Transverse colon (tissue), 4 donors: ENCODE measurements at places on chromosomes 7 and 10.

GRCh38 chr10:10540398-10540797 is 477.3 kb upstream of the CELF2 start:
- no peak for DNase-seq

DNA sequence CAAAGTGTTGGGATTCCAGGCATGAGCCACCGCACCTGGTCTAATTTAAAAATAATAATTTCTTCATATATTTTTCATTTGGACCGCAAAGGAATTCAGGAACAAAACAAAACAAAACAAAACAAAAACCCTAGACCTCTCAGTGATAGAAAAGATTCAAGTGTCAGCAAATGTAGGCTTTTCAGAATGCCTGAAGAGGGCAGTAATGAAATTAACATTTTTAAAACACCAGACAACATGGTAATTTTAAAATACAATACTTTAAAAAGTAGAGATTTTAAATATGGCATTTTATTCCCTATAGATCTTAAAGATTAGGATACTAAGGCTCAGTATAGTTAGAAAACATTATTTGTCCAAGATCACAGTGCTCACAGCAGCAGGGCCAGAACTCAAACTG is 36.6 kb downstream of the DNMBP start:
- DNase-seq, result no peak

GRCh38 chr7:28166982-28167715 is 13.4 kb downstream of the JAZF1 start:
- no peak for DNase-seq

GRCh38 chr7:132571970-132572369 is 4.3 kb downstream of the PLXNA4 start:
- no peak for DNase-seq

DNA sequence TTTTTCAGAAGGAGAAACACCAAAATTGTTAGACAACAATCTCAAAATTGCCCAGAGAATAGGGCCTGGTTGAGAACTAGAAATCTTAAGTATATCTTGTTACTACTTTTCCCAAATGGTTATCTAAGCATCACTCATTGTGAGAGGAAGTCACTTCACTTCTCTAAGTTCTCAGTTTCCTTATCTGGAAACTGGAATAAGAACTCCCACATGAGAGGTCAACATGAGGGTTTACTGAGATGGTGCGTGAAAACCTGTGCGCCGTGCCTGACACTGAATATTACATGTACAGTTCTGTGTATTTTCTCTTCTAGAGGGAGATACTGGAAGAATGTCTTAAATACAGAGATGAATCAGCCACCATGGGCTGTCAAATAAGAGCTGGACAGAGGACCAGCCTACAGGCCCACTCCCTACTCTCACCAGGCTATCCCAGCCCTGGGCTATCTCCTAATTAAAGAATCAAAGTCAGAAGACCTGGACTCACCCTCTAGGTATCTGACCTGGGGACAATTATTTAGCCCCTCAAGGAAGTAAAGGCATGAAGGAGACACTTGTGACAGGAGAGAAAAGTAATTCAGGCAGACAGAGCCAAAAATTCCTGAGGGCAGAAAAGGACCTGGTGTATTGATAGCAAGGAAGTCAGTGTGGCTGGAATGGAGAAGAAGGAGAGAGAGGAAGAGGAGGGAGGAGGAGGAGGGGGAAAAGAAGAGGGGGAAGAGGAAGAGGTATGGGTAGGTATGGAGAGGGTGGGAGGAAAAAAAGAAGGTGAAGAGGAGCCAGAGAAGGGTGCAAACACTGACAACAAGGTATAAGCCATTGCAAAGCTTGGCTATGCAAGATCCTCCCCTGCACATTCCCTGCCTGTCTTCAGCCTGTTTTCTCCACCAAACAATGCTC is 44.9 kb downstream of the CCDC71L start:
- no peak for DNase-seq

DNA sequence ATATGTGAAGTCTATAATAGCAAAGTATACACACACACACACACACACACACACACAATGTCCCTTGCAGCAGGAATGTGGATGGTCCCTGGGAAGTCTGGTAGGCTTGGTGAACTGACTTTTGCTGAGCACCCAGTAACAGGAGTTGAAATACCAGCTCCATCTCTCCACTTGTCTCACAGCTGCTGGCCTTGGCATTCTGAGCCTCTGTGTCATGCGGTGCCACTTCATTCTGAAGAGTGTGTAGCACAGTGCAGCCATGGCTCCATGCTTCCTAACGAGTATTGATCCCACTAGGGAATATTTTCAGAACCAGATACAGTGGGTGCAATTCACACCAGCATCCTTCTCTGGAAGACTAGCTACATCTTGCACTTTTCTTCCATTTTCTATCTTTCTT is 192.4 kb downstream of the ADARB2 start:
- DNase-seq, result no peak

DNA sequence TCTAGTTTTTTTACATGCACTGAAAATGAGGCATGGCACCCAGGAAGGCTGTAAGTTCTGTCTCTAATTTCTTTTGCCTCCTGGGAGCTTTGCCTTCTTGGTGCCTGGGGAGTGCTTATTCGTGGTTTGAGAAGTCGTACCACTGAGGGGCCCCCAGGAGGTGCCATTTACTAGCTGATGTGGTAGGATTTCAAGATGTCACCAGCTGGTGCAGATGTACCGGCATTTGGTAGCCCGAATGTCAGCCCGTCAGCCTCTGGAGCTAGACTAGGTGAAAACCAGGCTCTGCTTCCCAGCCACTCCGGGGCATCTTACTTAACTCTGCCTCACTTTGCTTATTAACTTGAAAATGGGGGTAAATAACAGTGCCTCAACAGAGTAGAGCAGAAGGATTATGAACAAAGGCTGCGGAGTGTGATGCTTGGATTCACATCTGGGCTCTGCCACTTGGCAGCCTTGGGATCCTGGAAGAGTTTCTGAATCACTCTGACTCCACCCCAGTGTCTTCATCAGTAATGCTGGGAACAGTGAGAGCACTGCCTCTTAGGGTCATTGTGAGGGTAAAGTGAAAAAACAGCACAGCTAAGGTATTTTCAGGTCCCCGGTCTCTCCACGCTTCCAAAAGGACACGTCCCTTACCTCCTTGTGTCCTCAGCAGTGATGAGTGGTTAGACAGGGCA is 31.4 kb upstream of the BTBD16 start:
- no peak for DNase-seq

DNA sequence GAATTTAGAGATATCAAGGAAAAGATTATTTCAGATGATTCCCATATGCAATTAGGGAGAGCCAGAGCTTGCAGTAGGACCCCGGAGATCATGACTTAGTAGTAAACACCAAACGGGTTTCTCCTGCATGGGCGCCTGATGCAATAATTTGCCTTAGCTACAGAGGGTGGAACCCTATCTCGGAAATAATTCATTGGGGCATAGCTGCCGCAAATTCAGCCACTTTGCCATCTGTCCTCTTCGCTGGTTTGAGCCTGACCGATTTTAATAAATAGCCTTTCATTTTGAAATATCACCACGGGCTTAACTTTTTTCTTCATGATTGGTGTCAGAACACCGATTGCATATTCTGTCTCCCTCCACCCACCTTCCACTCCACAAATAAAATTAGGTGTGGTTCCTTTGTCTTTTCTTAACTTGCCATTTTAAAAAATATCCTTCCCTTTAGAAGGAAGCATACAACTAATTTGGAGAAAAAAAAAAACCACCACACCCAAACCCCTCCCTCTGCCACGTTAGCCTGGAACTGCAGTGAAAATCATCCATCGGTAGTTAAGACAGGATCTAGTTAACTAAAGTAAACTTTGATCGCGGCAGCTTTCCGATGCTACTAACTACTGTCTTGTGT is 1.4 kb downstream of the GARS1 start:
- no peak for DNase-seq

DNA sequence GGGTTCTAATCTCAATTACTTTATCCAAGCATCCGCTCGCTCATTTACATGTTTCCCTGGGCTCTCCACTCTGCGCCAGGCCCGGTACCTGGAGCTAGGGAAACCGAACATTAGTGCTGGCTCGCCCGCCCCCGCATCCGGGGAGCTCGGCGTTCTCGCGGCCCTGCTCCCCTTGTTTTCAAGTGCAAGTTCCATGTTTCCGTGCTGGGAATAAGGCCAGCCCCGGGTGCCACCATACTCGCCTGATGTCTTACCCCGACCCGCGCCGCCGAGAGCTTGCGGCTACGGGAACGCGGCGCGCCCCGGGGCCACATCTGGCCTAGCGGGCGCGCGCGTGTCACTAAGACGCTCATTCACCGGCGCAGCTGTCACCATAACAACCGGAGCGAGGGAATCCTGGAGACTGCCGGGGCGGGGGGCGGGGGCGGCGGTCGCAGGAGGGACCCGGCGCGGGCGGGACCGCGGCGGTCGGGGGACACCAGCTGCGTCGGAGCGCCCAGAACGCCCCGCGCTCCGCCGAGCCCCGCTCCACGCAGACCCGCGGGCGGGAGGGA is at the start of gene NEURL1:
NEURL1 (plus strand) TSS at position 344 of the 554 bp plus-strand sequence. CDS start 683 bp downstream, outside the sequence.
- no peak for DNase-seq

GRCh38 chr10:60916025-60916424 is 28.0 kb downstream of the RHOBTB1 start:
- DNase-seq, result no peak

DNA sequence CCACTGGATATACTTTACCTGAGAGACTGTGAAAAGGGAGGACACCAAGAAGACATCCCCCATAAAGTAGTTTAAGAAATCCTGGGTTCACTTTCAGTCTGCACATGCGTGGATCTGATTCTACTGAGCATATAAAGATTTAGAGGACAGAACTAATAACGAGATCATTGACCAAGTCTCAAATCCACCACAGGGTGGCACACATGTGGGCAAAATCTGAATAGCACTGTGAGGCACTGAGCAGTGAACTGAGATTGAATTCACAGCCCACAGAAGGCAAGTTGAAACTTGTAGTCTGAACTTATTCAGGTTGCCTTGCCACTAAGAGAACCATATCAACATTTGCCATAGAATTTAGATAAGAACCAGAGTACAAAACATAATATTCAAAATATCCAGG is 818.6 kb downstream of the GRID1 start:
- DNase-seq, result peak; percentile 32

DNA sequence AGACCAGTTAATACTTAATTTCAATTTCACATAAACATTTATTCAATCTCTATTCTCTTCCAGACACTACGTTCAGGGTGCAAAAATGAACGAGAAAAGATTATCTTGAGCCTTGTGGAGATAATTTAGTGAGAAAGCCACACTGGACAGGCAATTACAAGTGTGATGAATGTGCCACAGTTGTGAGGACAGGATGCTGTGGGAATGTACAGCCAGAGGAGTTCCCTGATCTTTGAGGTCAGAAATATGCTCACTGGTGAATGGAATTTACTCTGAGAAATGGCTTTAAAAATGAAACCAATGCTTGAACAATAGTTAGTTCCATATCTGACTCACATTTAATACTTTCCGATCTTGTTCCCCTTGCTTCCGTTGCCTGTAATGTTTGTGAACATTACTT is 864.8 kb downstream of the GATA3 start:
- DNase-seq, result no peak

DNA sequence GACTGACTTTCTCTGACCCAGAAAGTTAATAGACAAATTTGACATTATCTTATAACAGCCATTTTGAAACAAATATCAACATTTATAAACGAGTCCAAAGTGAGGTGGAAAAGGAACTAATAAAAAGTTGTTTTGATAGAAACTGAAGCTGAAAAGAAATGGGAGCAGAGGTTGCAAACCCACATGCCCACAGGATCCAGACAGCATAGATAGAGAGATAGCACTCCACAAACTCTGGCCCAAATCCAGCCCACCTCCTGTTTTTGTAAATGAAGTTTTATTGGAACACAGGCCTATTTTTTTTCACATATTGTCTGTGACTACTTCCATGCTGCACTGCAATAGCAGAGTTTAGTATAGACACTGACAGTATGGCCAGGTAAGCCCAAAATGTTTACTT is 171.9 kb downstream of the PRKG1 start:
- DNase-seq, result no peak

GRCh38 chr10:91077549-91078071 is 142.9 kb upstream of the PCGF5 start:
- DNase-seq, result peak; percentile 83

GRCh38 chr7:40301486-40302068 is 166.8 kb downstream of the SUGCT start:
- no peak for DNase-seq

DNA sequence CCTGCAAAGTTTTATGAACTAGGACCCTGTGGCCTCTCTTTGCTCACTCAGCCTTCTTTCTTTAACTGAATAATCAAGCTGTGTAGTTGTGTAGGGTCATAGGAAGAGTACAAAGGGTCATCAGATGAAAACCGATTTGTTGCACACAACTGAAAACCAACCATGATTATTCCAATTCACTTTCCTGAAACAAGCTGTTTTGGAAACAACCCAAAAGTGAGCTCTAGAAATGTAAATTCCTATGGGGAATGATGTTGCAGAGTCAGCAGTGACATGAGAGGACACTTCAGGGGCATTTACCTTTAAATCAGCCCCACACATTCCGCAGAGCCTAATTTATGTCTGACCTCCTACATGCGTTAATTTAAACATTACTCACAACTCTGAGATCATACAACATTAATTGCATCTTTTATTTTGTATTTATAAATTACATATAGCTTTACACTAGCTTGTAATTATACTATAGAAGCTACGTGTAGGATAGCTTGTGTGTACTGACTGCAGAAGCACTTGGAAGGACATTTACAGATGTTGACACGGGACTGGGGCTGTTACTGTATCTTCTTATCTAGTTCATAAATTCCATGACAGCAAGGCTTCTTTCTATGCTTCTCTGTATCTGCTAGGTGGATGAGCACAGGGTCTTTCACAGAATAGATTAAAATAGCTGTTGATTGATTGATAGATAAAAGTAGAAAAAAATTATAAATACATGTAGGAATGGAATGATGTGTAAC is 139.9 kb upstream of the AKR1E2 start:
- no peak for DNase-seq

DNA sequence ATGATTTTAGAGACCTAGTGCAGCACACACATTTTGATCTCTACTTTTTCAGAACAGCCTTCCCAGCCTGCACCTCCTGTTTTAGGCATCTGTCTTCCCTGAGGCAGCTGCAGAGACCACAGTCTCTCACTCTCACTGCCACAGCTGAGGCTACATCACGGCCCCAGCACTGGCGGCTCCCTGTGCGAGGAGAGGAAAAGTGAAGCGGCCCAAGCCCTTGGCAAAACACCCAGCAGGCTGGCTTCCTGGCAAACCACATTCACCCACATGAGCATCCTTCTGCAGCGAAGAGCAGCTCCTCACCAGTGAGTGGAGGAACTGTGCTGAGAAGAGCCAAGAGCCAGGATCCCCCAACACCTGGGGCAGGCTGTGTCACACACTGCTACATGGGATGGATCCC is 14.0 kb downstream of the HUS1 start:
- no peak for DNase-seq

GRCh38 chr7:74483402-74484336 is 30.0 kb downstream of the GTF2IRD1 start:
- DNase-seq, result no peak

GRCh38 chr10:10259013-10259412 is 758.7 kb upstream of the CELF2 start:
- no peak for DNase-seq

- DNase-seq, result no peak
These were observed 122.2 kb downstream of the CUBN start for GRCh38 chr10:17007418-17007770.

GRCh38 chr10:43390759-43391158 is 18.2 kb downstream of the HNRNPF start:
- no peak for DNase-seq
